GM12864 (cell line): ENCODE measurements at places on chromosomes 7 and 10.

- DNase-seq, result no peak
Measured at GRCh38 chr7:73901231-73901822, 40.4 kb downstream of the TMEM270 start.

DNA sequence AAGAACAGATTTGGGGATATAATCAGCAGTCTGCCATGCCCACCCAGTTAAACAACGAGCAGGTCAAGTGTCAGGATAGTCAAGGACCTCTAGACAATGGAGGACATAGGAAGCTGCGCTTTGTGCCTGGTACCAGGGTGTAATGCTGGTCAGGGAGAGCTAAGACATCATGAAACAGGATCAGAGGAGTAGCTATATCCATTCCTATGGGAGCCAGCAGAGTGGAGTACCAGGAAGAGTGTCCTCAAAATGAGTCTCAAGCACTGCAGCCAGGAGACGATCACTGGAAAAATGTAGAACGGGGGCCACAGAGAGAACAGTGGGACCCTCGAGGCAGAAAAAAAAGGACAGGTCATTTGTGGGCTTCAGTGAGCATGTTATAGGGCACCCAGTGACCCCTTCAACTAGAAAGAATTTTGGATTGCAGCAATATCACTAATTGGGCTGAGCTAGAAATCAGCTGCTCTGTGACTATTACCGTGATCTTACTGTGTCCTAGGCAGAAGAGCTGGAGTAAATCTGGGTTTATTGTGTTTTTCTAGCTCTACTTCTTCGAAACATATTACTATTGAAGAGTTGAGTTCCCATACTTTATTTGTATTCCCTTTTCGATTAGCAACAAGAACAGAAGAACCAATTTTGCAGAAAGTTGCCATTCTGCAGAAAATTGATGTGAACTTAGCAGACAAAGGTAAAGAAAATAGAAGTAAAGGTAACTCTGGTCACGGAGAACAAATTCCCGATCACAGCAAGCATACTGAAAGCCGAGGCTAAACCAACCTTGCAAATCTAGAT lies 319.6 kb downstream of the AHR start:
- DNase-seq, result no peak

DNA sequence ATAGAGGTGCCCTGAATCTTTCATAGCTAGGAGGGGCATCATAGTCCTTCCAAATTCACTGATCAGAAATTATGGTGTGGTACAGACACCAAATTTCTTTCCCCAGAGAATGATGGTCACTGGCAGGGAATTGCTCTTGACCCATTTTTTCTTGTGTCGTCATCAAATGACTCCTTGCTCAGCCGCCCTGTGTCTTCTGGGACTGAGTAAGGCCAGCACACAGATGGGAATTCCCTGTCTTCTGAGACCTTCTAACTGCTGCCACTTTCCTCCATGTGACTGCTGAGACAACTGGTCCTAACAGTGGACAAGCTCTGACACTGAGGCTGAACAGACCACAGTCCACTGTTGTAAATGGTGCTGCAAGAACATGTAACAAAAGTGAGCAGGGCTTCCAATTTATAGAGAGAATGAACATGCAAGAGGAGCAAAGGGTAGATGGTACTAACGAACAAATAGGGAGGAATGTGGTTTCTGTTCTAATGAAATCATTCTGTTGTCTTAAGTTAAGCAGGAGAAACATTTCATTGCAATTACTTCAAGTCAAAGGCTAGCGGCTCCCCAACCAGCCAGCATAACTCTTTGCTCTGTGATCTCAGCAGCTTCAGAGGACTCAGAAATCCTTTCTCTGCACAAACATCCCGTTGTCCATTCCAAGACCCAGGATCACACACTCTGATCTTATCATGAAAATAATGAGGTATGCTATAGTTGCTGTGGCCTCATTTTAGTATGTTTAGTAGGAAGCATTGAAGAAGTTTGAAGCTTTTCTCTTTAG lies 235.9 kb upstream of the PRSS1 start:
- no peak for DNase-seq

DNA sequence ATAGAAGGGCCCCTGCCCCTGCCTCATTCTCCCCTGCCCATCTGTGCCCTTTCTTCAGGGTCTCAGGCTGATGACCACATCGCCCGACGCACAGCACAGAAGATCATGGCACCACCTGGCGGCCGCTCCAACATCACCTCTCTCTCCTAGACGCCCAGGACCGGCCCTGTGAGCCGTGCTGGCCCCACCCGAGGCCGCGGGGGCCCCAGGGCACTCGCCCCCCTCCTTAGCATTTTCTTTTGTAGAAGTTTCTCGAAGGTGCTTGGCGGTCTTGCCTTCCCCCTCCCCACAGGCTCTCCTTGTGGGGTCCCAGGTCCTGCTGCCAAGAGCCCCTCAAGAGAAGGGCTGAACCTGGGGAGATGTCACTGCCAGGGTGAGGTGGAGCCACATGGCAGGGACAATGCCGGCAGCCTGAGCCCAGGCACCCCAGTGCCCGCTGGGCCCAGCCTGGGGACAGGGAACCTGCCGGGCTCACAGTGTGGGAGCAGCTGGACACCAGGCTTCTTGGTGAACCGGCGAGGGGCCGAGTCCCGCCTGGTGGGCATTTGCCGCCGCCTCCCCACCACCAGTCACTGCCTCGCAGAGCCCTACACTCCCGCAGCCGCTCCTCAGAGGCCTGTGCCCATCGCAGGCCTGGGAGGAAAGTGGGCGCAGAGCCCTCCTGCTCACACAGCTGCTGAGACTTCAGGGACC lies 18.2 kb downstream of the DPYSL4 start:
- DNase-seq, result no peak

- DNase-seq, result no peak
Measured at GRCh38 chr10:101843032-101844021, at the start of gene KCNIP2. KCNIP2 (minus strand) TSS chr10:101843800; CDS start chr10:101843568, 232 bp downstream.

GRCh38 chr7:122885583-122886356 lies 490 bp downstream of the CADPS2 start:
- no peak for DNase-seq

DNA sequence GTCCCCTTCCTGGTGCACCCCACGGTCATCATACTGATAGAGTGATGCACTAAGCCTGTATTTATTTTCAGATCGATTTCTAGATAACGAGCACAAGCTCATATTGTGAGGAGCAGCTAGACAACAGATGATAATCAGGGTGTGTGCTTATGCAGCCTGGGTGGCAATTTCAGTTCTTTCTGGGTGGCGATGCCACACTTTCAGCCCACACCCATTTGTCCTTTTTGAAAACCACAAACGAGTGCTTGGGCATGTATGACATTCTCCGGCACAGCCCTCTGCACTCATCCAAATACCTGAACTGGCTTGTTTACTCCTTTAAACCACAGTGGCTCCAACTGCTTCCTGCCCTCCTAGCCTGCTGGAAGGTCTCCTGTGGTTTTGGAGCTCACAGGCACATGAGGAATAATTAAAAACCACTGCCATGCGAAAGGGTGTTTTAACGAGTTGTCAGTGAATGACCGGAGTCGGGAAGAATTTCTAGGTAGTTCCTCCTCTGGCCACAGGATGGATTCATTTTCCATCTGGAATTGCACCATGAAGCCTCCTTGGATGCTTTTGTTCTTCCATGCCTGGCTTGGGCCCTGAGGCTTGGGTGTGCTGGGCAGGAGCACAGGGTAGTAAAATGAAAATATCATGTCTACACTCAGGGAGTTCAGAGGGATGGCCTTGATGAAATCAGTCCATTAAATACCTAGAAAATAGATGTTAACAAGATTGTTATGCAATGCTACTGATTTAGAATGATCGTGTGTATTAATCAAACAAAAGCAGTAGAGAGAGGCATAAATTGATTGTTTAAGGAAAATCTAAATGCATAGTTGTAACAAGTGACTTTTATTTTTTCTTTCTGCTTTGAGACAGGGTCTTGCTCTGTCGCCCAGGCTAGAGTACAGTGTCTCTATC lies 52.4 kb upstream of the ITGB1 start:
- no peak for DNase-seq

GRCh38 chr7:2171855-2172254 lies 60.9 kb downstream of the MAD1L1 start:
- no peak for DNase-seq

GRCh38 chr7:49707891-49708290 lies 65.5 kb upstream of the VWC2 start:
- no peak for DNase-seq

DNA sequence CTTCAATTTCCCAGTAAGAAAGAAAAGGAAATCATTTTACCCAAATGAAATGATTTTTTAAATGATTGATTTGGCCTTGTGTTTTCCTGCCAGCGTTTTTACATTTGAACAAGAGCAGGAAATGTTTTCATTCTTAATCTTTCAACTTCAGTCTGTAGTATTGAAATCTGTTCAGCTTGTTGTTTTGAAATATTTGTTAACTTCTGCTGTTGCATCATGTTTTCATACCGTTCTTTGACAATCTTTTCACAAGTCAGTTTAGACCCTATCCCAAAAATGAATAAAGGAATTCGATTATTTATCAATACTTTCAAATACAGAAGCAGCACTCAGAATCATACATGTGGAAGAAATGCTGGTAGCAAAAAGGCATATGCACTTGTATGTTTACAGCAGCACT lies 8.1 kb downstream of the SFR1 start:
- no peak for DNase-seq

GRCh38 chr10:61669849-61670248 lies 7.1 kb downstream of the CABCOCO1 start:
- no peak for DNase-seq

DNA sequence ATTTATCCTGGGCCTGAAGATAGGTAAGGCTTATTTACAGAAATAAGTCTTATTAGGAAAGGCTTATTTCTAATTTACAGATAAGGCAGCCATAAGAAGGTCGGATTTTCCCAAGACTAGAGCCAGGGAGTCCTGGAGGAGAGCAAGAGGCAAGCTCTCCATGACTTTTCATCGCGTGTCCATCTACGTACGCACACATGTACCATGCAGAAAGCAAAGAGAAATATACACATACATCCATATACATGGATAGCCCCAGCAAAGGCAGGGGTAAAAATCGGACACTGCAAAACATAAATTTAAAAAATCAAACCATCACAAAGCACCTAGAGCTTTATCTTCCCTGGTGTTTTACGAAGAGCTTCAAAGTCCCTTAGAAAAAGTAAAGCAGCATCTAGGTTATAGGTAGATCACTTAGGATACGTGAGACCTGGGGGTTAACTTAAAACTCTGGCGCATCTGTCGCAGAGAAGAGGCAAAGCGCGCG lies 25.8 kb upstream of the ZRANB1 start:
- DNase-seq, result no peak

GRCh38 chr7:139627831-139628230 lies 104.3 kb downstream of the CLEC2L start:
- DNase-seq, result no peak

DNA sequence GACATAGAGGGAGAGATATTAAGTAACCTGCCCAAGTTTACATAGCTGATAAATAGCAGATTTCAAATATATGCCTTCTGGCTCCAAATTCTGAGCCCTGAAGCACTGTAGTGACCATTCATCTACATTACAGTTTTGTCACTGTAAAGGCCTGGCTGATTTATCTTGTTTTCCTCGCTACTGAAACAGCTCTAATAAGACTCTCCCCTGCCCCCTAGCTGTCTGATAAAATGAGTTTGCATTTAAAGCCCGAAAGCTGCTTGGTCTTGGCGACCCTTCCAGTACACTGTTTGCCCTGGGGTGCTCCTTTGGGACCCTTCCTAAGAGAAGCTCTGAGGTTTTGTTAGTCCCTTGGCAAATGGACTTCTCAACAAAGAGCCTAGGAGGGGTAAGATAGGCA lies 59.7 kb upstream of the RAB11FIP2 start:
- DNase-seq, result peak; percentile 2

DNA sequence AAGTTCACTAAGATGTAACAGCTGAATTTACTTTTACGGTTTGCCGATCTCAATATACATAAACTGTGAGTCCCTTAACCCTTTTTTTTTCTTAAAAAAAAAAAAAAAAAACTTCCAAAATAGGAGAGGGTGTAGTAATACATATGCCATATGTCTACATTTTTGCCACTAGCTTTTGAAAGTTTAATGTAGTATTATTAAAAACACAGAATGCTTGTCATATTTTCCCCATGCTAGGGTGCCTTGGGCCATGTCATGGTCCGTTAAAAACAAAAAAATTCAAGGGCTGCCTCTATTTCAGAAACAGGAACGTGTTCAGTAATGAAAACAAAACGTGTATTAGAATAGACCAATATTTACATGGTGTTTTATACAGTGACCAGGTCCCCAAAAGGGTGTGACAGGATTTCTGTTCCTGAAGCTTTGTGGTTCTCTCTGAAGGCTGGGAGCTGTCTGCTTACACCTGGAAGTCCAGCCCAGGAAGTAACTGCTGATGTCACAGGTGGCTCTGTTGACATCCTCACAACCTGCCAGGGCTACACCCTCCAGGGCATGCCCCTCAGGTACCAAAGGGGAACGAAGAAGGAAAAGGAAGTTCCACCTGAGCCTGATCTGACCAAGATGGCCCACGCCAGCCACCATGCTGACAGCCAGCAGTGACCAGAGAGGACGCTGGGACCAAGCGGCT lies 79.0 kb downstream of the COBL start:
- no peak for DNase-seq

GRCh38 chr10:122435212-122435827 lies 19.1 kb upstream of the ARMS2 start:
- peak; percentile 4 for DNase-seq

GRCh38 chr10:124092860-124093773 lies at the start of gene CHST15:
CHST15 (minus strand) TSS chr10:124093598; CDS start chr10:124046212, 47,386 bp downstream.
- DNase-seq, result no peak

GRCh38 chr10:83673316-83673715 lies 466.0 kb upstream of the GHITM start:
- DNase-seq, result no peak

- no peak for DNase-seq
Measured at GRCh38 chr7:84536271-84536870, 341.8 kb upstream of the SEMA3A start.

- no peak for DNase-seq
Measured at GRCh38 chr7:114419441-114420272, 5.0 kb downstream of the FOXP2 start.

DNA sequence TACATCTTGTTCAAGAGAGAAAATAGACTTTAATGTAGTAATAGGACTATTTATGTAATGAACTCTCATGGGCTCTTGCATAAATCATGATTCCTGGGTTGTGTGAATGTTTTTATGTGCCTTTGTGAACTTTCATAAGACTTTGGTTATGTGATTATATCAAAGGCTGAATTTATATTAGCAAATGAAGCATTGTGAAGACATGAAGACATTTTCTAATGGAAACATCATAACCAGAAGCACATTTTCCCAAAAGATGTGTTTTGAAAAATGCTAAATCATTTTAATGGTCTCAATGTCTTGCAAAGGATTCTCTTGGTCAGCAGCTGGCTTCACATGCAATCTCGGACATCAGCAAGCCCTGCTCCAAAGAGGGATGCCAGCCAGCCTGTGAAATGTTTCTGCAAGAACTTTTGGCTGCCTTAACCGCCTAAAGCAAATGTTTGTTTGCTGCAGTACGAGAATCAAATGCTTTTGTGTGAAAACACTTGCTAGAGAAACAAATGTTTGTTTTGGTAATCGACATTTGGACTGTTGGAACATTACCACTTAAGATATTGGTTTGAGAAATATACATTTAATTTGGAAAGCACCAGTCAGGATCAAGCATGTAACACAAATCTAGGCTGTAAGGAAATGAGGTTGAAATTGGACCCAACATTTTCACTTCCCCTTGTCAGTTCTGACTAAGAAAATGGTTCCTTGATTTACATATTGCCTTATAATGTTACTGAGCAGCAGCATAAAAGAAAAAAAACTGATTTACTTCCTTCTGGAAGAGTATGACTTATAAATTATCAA lies 102.1 kb downstream of the RTKN2 start:
- DNase-seq, result peak; percentile 59
